T1000 (cell line): ENCODE measurements at places on chromosomes 12 and 14.
A peak's percentile ranks its signal among the peaks of the same experiment; 100 is the strongest.

- peak; percentile 100 for DNase-seq
Measured at GRCh38 chr12:121992059-121992879, 29.4 kb upstream of the BCL7A start.

DNA sequence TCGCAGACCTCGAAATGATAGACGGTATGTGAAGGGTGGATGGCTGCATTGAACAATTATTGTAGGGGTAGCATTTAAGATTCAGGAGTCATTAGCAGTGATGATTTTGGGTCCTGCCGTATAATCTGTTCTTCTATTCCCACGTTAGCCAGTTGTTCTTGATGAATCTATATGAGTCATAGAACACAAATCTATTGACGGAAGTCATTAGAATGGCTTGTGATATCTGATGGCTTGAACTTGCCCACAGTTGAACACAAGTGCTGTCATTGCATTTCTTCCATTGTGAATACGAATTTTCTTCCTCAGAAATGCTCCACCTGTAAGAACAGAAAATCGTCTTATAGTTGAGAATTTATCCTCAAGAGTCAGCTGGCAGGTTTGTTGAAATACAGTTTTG, 1.9 kb downstream of the SRSF5 start:
- no peak for DNase-seq

DNA sequence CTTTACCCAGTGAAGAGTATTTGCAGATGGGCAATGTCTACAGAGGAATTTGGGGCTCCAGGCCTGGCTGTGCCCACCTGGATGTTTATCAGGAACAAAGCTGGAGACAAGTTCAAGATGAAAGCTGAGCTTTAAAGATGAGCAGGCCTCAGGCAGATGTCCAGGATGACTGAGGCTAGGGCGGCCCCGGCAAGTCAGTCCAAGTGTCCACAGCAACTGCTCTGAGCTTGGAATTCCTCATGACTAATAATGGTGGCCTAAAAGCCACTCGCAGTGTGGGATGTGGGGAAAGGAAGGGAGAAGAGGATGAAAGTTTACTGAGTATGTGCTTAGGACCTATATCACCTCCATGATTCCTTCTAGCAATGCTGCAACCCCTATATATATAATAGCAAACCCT, 128.2 kb upstream of the NOS1 start:
- DNase-seq: no peak

GRCh38 chr12:13189264-13189663, 7.3 kb upstream of the EMP1 start:
- no peak for DNase-seq

- DNase-seq: no peak
Measured at GRCh38 chr14:100786131-100786530, 39.8 kb upstream of the MEG3 start.

- DNase-seq: peak; percentile 16
Measured at GRCh38 chr12:85627584-85627983, 208.6 kb downstream of the RASSF9 start.

DNA sequence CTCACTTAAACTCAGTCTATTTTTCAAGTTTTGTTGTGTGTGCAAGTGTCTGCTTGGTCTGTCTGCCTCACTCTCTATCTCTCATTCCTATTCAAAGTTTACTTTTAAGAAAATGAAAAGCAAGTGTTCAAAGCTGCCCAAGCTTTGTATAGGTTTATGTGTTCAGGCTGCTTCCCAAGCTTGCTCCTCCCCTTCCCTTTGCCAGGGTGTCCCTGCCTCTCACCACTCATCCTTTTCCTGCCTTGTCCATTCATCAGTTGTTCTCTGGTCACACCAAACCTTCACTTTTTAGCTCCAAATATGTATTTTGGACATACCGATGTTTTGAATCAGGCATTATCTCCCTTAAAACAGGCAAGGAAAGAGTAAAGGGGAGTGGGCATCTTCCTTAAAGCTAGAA, 41.3 kb downstream of the STK38L start:
- DNase-seq: no peak

GRCh38 chr12:92431146-92431545, 271.6 kb upstream of the PLEKHG7 start:
- no peak for DNase-seq

GRCh38 chr12:47028186-47028585, 51.2 kb upstream of the PCED1B start:
- no peak for DNase-seq

DNA sequence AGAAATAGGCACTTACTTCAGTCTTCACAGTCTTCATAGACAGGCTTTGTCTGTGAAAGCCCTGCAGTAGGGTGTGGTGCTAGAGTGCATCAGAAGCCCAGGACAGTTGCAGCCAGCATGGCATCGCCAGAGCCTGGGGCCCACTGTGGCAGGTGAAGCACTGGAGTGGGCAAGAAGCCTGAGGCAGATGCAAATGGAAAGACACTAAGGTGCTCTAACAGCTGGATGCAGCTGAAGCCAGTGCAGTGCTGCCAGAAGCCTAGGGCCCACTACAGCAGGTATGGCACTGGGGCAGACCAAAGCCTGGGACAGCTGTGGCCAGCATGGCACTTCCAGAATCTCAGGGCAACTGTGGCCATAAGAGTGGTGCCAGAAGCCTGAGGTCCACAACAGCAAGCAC, 358.6 kb downstream of the SYT1 start:
- DNase-seq: no peak

- no peak for DNase-seq
Measured at GRCh38 chr12:105267711-105268110, 31.7 kb upstream of the APPL2 start.

GRCh38 chr12:130663514-130663913, 52.6 kb downstream of the RIMBP2 start:
- DNase-seq: no peak

DNA sequence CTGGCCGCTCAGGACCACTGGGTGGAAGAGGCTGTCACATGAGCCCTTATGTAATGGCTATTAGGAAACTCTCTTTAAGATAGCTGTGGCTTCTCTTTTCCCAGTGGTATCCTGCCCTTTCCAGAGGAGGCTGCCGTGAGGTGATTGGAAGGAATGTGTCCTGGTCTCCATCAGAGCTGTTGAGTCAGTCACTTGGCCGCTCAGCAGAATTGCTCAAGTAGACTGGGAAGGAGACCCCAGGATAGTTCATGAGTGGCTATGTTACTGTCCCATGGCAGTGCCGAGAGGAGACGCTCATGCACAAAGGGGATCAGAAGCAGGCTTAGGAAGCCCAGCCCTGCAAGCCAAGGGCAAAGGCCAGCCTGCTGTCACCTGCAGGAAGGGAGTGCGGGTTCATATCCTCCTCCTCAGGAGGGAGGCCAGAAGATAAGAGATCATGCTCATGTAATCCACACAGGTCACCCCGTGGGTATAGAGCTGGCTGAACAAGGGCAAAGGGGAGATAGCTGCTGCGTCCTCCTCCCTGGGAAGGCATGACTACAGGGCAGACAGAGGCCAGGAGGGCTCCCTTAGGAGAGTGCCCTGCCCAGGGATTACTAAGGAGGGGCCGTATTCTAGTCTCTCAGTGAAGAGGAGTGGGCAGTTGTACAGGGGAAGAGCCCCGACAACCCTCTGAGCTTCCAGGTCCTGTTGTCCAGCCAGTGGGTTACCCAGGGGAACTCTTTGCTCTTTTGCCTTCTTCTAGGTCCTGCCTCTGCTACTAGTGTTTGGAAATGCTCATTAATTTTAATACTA, 137.0 kb upstream of the MAX start:
- DNase-seq: no peak

- peak; percentile 48 for DNase-seq
Measured at GRCh38 chr12:76020731-76021672, 10.6 kb downstream of the PHLDA1 start.

- DNase-seq: no peak
Measured at GRCh38 chr14:23932639-23933038, 20.9 kb upstream of the DHRS4 start.

GRCh38 chr14:50064993-50065392, 51.4 kb downstream of the VCPKMT start:
- DNase-seq: no peak

- DNase-seq: no peak
Measured at GRCh38 chr12:12267742-12268200, 927 bp upstream of the LRP6 start.

- no peak for DNase-seq
Measured at GRCh38 chr12:75648856-75649255, 137.4 kb upstream of the KRR1 start.

- no peak for DNase-seq
Measured at GRCh38 chr12:52415870-52416750, 10.0 kb upstream of the KRT82 start.

- no peak for DNase-seq
Measured at GRCh38 chr12:68259318-68259940, 6.0 kb upstream of the IL22 start.

DNA sequence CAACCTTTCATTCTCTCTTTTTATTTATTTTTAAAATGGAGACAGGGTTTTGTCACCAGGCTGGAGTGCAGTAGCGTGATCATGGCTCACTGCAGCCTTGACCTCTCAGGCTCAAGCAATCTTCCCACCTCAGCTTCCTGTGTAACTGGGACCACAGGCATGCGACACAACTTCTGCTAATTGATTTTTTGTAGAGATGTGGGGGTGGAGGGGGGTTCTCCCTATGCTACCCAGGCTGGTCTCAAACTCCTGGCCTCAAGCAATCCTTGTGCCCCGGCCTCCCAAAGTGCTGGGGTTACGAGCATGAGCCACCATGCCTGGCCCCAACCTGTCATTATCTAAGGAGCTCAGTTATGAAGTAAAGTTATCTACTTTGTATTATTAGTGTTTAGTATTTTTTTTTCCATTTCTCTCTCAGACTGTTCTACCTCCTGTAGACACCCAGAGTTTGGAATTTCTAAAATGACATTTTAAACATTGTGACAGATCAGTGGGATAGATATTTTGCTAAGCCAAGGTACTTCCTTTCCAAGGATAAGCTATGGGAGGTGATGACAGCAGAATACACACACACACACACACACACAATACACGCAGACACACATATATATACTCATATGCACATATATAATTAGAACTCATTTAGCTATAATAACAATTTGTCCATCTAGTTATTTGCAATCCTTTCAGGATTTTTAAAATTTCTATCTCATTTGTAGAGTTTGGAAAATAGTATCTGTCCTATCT, 2.1 kb upstream of the USP44 start:
- DNase-seq: no peak

GRCh38 chr12:14169281-14169680, 187.9 kb upstream of the GRIN2B start:
- DNase-seq: no peak
